NCI-H2107 (cell line): ENCODE measurements at places on chromosomes 6 and 20.
A peak's percentile ranks its signal among the peaks of the same experiment; 100 is the strongest.

DNA sequence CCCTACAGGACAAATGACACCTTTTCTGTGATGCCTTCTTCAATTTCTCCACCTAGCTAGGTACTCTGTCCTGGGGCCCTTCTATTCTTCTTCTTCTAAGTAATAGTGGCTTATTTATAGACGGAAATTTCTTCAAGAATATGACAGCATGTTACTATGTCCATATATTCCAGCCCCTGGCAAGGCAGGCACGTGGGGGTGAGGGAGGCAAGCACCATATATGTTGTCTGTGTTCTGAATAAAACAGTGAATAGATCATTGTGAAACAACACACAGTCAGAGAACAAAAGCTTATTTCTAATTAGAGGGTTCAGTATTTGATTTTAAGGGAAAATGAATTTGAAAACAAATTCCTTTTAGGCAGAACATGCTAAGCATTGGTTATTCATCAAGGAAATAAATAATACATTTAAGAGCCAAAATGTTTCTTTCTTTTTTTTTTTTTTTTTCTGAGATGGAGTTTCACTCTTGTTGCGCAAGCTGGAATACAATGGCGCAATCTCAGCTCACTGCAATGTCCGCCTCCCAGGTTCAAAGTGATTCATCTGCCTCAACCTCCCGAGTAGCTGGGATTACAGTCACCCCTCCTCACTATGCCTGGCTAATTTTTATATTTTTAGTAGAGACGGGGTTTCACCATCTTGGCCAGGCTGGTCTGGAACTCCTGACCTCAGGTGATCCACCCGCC lies 6.2 kb downstream of the HEBP2 start:
- DNase-seq = no peak

DNA sequence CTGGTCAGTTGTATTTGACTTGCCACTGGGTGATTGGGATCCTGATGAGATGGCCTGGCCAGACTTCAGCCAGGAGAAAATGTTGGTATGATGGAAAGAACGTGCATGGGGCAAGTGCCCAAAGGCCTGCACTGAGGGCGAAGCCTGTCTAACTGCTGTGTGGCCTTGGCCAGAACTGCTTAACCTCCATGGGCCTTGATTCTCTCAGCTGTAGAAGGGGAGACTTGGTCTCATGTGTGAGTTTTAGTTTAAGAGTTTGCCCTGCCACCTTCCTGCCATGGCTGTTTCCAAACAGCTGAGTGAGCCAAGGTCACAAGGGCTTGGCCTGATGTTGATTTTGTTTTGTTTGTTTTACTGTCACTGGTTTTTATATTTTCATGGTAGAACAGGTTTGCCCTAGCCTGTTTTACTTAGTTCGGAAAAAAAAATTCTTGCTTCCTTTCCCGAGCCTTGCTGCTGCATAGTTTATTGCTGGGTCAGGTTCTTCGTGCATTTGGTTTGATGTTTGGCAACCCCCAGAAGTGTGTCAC lies 35.3 kb downstream of the DSTN start:
- DNase-seq = no peak

DNA sequence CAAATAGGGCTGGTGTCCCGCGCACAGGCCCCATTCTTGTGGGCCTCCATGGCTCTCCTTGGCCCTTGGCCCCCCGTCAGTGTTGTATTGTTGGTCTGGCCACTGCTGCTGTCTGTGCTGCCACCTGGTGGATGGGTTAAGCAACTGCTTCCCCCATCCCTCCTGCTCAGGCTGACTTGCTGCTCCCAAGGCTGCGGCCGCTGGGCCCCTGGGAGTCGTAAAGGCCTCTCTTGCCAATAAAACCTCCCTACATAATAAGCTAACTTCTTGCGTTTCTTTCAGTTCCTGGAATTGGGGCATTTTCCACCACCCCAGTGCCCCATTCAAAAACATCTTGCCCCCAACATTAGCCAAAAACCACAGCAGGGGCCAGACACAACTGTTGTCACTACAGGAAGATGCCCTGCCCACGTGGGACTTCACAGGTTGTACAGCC lies 27.1 kb downstream of the CD83 start:
- peak; percentile 11 for DNase-seq

DNA sequence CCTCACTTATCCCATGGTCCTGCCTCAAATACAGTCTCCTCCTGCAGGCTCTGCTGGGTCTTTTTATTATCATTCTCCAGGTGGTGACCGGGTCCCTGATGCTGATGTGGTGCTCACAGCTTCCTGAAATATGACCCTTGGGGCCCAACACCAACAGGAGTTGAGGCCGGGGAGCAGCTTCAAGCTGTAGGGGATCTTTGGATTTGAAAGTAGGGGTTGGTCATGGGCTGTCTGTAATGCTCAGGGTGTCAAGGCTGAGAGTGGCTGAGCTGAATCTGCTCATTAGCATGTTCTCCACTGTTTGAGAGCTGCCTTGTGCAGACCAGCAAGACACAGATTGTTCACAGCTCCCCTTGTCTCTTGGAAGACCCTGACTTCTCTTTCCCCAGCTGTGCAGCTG lies 35.5 kb downstream of the HLA-F start:
- no peak for DNase-seq

- no peak for DNase-seq
These were observed 511 bp upstream of the CLIC1 start for GRCh38 chr6:31736768-31737314.

- no peak for DNase-seq
These were observed 50.5 kb upstream of the BMP6 start for GRCh38 chr6:7675353-7675945.

DNA sequence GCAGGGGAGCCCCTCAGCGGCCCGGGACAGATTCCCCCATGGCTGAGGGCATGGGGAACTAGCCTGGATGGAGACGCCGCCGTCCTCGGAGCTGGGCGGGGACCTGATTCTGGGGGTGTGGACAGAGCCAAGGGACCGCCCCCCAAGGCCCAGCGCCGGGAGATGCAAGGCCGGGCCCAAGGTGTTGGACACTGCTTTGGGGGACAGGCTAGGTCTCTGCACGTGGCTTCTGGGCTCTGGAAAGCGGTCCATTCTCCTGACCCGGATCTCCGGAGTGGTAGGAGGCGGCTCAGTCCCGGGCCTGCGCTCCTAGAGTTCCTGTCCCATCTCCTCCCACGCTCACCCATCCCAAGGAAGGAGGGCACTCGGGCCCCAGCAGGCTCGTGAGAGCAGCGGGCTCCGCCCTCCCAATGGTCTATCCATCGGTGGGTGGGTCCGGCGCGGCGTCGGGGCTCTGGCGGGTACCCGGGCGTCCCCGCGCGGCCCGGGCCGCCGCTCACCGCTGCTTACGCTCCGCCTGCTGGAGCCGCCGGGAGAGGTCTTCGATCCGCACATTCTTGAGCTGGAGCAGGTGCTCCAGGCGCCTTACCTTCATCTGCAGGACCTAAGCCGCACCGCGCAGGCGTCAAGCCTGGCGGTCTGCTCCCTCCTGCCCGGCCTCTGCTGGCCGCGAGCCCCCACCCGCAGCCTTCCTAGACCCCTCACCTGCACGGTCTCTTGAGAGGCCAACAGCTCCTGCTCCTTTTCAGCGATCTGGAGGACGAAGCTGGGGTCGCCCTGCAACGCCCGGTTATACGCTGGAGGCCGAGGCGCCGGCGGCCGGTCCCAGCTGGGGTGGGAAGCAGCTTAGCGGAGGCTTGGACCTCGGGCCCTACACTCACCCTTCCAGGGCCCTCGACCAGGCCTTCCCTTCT lies 3.3 kb downstream of the SPEF1 start:
- no peak for DNase-seq

- no peak for DNase-seq
These were observed 8.4 kb upstream of the PPP1R14C start for GRCh38 chr6:150134280-150134920.

- no peak for DNase-seq
These were observed 171.3 kb upstream of the CST7 start for GRCh38 chr20:24777746-24778145.

- DNase-seq = no peak
These were observed 159.8 kb downstream of the ZFP64 start for GRCh38 chr20:52031563-52032303.

DNA sequence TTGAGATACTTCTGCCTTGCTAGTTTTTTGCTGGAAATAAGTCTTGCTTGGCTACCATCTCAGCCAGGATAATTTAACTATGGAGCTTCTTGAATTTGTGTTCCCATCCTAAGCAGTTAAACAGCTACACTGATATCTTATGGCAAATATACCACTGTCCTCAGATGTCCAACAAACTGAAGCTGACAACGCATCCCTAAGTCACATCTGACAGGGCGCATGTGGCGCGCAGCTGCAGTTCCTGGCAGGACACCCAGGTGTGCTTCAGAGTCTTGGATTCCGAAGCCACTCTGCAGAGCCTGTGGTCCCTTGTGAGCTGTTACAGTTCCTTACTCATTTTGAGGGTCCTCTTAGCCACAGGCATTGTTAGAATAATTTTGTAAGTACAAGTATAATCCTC lies 127.9 kb downstream of the WDR27 start:
- DNase-seq = no peak

DNA sequence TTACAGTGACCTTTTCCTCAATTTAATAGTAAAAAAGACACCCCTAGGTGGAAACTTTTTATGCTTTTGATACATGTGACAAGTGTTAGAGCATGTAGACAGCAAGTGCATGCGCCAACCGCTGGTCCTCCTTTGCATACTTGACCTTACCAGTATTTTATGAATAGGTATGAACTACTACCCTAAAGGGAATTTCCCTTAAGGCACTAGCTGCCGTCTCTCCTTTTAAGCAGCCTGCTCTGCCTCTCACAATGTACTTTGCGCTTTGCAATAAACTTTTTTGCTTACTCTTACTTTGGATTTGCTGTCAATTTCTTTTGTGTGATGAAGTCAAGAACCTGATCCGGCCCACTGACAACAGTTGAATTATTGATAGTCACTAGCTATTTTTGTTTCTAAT lies 50.6 kb upstream of the ZNF133 start:
- DNase-seq = no peak

DNA sequence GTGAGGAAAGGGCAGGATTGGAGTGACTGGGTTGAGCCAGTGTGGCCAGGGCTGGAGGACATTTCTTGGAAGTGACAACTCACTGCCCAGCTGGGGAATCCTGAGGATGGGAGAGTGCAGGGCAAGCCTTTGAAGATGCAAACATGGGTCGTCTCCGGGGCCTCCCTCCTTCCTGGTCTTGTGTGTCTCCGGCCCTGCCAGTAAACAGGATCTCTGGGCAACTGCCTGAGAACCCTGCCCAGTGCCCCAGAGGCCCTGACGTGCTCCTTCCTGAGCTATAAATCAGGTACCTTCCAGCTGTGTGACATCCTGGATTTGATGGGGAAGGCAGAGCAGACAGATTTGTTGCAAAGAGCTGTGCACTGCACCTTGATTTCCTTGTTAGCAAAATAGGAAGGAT lies 12.9 kb upstream of the TCF15 start:
- DNase-seq = no peak

- no peak for DNase-seq
These were observed 15.3 kb downstream of the PCNA start for GRCh38 chr20:5104479-5104878.

DNA sequence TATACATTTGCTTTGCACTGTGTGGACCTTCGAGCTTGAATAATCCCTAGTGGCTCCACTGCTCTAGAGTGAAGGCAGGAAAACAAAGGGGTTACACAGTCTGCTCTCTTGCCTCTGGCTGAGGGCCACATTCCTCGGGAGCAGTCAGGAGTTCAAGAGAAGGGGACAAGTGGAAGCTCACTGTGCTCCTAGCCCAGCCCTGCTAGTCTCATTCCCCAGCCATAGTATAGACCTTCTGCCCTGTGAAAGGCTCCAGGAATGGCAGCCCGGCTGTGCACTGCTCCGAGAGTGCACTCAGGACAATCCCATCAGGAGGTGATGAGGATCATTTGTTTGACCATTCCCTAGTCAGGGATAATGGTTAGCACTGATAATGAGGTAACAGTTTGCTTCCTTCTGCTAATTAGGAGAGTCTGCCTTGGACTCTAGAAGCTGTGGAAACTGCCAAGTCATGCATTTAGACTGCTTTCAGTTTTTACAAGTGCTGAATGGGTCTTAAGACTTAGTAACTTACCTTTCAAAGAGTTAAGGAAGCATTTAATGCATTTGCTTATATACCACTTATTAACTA lies 8.5 kb downstream of the IYD start:
- DNase-seq = no peak

DNA sequence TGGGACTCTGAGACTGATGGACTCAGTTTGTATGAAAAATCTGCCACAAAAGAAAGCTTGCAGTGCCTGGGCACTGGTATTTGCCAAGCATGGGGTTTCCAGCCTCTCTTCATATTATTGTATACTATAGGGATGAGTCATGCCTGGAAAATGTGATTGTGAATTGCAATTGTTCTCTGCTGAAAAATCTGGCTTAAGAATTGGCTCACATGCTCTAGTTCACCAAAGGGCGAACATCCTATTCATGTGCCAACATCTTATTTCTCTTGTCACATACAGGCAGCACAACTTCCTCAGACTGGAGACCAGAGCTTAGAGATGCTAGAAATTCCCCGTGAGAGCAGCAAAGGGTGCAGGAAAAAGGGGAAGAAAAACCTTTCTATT lies 103.6 kb upstream of the KCNK16 start:
- DNase-seq = no peak

- DNase-seq = peak; percentile 11
These were observed 216.6 kb downstream of the HIVEP2 start for GRCh38 chr6:142728364-142728763.

- DNase-seq = no peak
These were observed 96.2 kb downstream of the GRM4 start for GRCh38 chr6:34049395-34050342.

- no peak for DNase-seq
These were observed 142.0 kb downstream of the CEP57L1 start for GRCh38 chr6:109237077-109237985.

- no peak for DNase-seq
These were observed 2.1 kb downstream of the SLC12A5 start for GRCh38 chr20:46031014-46031569.

DNA sequence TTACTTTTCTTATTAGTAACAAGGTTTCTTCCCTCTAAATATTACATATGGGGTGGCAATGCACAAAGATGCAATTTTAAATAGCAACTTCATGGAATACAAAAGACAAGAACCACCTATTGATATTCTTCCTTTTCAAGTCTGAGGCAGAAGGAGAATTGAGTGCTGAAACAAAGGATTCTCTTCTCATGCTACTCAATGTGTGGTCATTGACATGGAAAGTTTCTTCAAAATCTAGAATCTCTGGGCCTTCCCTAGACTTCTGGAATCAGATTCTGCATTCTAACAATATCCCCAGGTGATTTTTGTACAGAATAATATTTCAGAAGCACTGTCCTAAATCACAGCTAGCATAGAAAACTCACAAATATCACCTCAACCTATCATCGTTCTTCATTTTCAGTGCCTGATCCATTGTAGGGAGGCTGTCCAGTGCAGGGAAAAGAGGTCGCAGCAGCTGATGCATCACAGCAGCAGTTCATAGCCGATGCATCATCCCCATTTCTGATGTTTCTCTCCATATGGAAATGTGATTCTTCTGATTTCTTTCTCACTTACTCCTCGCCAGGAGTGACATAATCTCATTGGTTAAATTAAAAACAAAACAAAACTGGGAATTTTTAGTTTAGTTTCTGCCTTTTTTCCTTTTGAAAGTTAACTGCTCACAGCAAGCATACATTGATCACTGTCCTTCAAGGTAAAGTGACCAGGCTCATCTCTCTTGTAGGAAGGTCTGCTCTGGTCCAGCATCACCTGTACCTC lies 139.5 kb upstream of the FAM83B start:
- no peak for DNase-seq

GRCh38 chr6:43113431-43114260 lies 37.5 kb downstream of the PTK7 start:
- DNase-seq = no peak
